ENCODE measurements at places on chromosomes 11 and 22.

DNA sequence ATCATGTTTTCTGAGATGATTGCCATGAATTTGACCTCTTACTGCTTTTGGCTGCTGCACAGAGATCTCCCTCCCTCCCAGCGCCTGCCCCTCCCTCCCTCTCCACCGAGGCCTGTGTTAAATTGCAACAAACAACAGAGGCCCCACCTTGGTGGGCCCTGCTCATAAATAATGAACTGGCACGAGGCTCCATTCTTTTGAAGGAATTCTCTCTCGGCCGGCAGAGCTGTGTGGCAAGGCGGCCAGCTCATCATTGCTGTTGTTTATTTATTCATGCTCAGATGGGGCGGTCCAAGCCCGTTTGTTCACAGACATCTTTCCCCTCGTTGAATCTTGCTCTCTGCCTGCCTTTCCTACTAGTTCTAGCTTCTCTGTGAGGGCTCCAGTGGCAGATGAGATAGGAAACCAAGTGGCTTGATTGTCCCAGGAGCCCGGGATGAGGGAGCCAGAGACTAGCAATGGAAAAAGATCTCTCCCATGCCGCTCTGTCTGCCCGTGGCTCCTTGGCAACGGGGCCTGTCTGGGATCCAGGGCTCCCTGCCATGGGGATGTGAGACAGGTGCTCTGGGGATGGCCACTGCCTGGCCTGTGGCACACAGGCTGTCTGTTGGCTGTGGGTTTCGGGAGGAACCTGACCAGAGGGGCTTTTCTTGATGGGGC, 192.6 kb downstream of the DSCAML1 start:
- H3K36me3 ChIP-seq, result peaks cover 4% of the 10 kb centered on the region
- no peak overlapping the region for H3K27ac ChIP-seq
- no peak overlapping the region for H3K4me3 ChIP-seq
- DNase-seq, result no peak

GRCh38 chr22:23527971-23528740, 51.9 kb downstream of the IGLL1 start:
- H3K27ac ChIP-seq, result no peak overlapping the region
- no peaks in the 10 kb centered on the region for H3K36me3 ChIP-seq
- peaks cover 10% of the 10 kb centered on the region for H3K4me1 ChIP-seq
- no peak overlapping the region for H3K4me3 ChIP-seq
- no peak for DNase-seq

GRCh38 chr22:29956680-29957079, 73.7 kb downstream of the MTMR3 start:
- no peak for DNase-seq
- H3K27me3 ChIP-seq, result no peaks in the 10 kb centered on the region
- H3K4me3 ChIP-seq, result no peak overlapping the region
- H3K36me3 ChIP-seq, result peaks cover 2% of the 10 kb centered on the region

GRCh38 chr22:32684148-32684821, 117.2 kb upstream of the TIMP3 start:
- no peak for DNase-seq
- peaks cover 24% of the 10 kb centered on the region for H3K27me3 ChIP-seq
- H3K4me3 ChIP-seq, result no peak overlapping the region
- no peaks in the 10 kb centered on the region for H3K4me1 ChIP-seq
- no peak overlapping the region for H3K27ac ChIP-seq

GRCh38 chr22:32339190-32340012, 18.3 kb upstream of the RFPL3 start:
- no peak overlapping the region for H3K27ac ChIP-seq
- DNase-seq, result no peak
- H3K27me3 ChIP-seq, result peaks cover 37% of the 10 kb centered on the region
- no peaks in the 10 kb centered on the region for H3K4me1 ChIP-seq
- H3K36me3 ChIP-seq, result no peaks in the 10 kb centered on the region
- no peak overlapping the region for H3K4me3 ChIP-seq

DNA sequence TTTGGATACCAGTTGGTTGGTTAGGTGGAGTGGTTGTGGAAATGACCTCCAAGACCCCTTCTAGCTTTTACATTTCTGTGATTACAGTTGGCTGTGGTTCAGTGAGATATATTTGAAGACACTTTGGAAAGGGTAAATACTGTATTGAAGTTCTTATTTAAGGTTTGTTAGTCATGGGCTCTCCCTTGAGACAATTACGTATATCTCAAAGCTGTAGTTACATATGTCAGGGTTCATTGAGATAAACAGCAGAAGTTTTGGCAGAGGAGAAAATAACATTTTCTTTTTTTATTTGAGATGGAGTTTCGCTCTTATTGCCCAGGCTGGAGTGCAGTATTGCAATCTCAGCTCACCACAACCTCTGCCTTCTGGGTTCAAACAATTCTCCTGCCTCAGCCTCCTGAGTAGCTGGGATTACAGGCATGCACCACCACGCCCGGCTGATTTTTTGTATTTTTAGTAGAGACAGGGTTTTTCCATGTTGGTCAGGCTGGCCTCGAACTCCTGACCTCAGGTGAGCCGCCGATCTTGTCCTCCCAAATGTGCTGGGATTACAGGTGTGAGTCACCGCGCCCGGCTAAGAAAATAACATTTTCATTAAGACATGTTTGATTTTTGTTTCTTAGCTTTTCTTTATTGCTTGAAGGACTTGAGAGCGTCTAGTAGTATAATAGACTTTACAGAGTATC, 1.9 kb downstream of the RNF121 start:
- peak overlapping the region; percentile 100 for H3K27ac ChIP-seq
- H3K4me1 ChIP-seq, result peaks cover 30% of the 10 kb centered on the region
- DNase-seq, result peak; percentile 39
- H3K36me3 ChIP-seq, result peaks cover 29% of the 10 kb centered on the region

DNA sequence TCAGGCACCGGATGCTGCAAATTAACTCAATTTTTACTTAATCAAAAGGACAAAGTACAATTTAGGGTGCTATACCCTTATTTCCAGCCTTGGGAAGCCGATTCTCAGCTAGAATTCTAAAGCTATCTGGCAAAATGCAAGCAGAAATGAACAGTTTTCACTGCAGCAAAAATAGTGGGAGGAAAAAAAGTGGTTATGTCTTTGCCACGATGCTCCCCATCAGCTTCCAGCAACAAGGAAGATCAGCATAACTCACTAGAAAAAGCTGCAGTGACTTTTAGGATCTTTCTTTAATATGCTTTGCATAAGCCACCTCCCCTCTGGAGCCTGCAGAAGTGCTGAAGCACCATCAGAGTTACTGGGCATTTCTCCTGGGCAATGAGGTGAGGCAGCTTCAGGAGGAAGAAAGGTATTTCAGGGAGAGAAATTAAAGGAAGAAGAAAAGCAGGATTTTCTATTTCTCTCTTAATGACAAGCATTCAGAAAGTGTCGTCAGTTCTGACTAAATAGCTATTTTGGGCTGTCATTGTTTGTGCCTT, 702.9 kb downstream of the DLG2 start:
- H3K4me1 ChIP-seq, result no peaks in the 10 kb centered on the region
- no peaks in the 10 kb centered on the region for H3K27me3 ChIP-seq
- no peak for DNase-seq
- no peak overlapping the region for H3K27ac ChIP-seq
- no peak overlapping the region for H3K4me3 ChIP-seq

DNA sequence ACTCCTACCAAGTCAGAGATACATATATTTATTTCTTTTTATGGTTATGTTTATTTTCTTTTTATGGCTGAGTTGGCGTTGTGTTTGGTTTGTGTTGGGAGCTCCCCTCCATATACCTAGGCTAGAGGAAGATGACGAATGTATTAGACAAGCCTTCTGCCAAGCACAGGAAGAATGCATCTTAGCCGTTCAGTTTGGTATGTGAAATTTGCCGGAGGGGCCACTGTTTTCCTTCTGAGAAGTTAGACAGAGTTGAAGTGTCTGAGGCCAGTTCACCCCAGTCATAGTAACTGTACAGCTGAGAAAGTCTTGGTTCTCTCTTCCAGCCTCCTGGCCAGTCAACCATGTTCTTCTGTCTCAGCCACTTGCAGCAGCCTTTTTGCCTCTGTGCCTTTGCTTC, 29.8 kb downstream of the TEAD1 start:
- peaks cover 20% of the 10 kb centered on the region for H3K27me3 ChIP-seq
- H3K4me3 ChIP-seq, result no peak overlapping the region
- no peaks in the 10 kb centered on the region for H3K36me3 ChIP-seq
- no peak for DNase-seq
- no peaks in the 10 kb centered on the region for H3K4me1 ChIP-seq
- no peak overlapping the region for H3K27ac ChIP-seq

- H3K27me3 ChIP-seq, result no peaks in the 10 kb centered on the region
- no peaks in the 10 kb centered on the region for H3K36me3 ChIP-seq
- H3K4me1 ChIP-seq, result no peaks in the 10 kb centered on the region
- H3K27ac ChIP-seq, result no peak overlapping the region
- DNase-seq, result no peak
These were observed 1341.5 kb upstream of the TENM4 start for GRCh38 chr11:80782135-80782885.

DNA sequence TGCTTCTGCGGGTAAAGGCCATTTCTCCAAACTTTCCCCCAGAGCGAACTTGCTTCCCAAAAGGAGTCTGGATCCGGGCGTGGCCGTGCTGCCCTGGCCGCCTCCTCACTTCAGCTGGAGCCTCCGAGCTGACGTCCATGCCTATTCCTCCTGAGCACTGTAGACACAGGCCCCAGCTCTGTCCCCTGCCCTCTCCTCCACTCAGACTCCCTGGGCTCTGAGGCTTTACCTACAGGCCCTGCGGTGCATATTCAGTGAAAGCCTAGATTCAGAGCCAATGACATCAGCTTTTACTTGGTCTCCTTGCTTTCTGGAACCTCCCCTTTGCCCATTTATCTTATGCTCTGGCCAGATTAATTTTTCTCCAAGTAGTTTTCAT, 9.7 kb downstream of the LRP5 start:
- H3K4me1 ChIP-seq, result no peaks in the 10 kb centered on the region
- no peak overlapping the region for H3K4me3 ChIP-seq
- H3K27ac ChIP-seq, result no peak overlapping the region
- no peaks in the 10 kb centered on the region for H3K36me3 ChIP-seq

All from stimulated activated naive B cell treated with anti-CD40 and anti-IgM and Interleukin-4, amounts not matched to agents 10 μg/mL and 1 μg/mL and 100 μg/mL, for 72 hours (primary cell).